ENCODE measurements at places on chromosomes 3 and 15.

DNA sequence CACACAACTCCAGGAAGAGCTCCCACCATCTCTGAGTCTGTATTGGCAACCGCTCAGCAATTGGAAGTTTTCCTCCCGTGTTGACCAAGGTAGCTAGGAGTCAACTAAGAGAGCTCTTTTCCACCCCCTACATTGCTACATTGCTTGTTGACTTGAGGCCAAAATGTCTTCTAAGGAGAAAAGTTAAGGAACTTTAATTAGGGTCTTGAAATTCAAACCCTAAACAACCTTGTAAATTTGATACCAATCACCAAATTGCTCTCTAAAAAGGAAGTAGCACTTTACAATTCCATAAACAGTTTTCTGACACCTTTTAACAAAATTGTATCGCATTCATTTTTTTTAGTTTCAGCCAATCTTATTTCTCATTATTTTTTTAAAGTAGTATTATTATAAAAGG is 35.5 kb upstream of the ST3GAL6 start:
- no peak for DNase-seq

DNA sequence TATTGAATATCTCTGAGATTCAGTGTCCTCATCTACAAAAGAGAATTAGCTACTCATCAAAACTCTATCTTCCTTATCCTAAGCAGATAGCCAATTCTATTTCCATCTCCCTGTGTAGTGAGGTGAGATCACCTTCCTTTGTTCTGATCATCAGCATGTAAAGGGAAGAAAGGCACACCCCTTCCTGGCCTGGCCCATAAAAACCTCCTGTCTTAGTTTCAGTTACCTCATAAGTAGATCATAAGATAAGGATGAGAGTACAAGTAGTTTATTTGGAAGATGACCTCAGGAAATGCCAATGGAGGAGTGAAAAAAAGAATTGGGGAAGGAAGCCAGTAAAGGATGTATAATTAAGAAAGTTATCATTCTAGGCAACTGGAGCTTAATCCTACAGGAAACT is 114.5 kb upstream of the GADL1 start:
- no peak for DNase-seq

- DNase-seq = no peak
Observed at GRCh38 chr15:80536231-80536630, 132.0 kb downstream of the ARNT2 start.

GRCh38 chr15:60740787-60741354 is 261.9 kb upstream of the ICE2 start:
- DNase-seq = no peak

DNA sequence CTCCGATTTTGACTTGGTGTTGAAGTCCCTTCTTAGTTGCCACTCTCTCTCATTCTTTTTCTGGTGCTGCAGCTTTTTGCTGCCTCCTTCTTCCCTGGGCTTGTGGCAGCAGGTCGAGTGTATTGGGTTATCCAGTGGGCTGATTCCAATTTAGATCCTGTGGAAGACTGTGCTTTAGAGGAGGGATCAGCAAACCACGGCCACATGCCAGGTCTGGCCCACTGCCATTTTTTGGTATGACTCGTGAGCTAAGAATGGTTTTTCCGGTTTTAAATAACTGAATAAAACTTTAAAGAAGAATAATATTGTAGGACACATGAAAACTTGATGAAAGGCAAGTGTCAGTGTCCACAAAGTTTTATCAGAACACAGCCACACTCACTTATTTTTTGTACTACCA is 330.5 kb downstream of the ROBO2 start:
- no peak for DNase-seq

DNA sequence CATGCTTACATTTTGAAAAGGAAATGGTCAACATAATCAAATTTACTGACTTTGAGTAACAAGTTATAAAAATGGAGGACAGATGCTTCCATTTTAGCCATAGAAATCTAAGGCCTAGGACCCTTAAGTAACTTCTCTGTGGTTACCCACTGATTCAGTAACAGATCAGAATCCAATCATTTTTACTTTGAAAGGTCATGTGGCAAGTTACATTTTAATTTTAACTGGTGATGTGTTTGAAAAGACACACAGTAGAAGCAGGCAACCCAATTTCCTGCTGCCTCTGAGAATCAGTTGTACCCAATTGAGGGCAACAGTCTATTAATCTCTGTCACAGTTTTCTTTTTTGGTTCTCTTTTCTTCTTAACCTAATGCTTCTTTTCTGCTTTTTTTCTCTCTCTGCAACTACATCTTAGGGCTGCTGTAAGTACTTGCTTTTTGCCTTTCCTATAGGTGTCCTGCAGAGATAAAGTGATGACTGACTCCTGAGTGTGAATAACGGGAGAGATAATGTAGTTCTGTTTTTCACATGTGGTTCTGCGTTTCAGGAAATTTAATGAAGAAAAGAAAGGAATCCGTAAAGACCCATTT is 3.3 kb downstream of the ZWILCH start:
- DNase-seq = no peak

GRCh38 chr3:53163444-53164387 is 2.7 kb downstream of the PRKCD start:
- DNase-seq = no peak

DNA sequence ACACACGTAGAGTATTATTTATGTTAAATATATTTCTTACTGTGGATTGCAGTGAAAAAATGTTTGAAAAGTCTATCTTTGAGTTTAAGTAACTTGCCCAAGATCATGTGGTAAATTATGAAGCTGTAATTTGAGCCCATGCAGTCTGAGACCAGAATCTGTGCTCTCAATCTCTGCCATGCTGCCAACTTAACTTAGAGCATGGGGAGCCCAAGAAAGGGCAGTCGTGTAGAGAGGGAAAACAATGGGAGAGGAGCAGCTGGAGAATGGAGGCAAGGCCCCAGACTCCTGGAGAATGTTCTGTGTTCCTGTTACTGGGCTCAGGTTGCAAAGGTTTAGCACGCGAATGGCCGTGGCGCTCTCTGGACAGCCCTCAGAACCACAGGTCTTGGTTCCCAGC is 311.6 kb upstream of the RASGRP1 start:
- no peak for DNase-seq
